ENCODE measurements at places on chromosomes 6 and 20.

GRCh38 chr20:39968495-39968894 lies 720.5 kb downstream of the MAFB start:
- DNase-seq: no peak

DNA sequence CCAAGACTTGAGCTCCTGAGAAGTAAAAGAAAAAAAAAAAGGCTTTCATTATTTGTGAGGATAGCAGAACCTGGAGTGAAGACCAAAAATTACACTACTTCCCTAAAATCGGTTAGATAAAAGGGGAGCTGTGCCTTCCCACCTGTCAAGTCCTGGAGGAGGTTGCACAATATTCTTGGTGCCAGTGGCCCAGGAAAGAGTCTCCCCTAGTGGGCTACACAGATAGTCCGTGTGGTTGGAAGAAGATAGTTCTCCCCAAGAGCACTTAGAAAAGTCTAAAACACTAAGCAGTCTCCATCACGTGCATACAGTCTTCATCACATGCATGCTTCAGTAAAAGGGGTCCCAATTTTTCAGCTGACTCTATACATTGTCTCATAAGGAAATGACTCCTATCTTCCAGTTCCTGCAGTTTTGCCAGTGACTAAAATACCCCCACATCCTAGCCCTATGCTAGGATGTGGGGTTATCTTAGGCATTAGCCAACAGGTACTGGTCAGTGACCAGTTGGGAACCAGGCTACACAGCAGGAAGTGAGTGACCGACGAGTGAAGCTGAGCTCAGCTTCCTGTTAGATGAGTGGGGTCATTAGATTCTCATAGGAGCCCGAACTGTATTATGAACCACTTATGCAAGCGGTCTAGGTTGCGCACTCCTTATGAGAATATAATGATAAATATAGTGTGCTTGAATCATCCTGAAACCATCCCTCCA lies 199.5 kb upstream of the FAM83B start:
- no peak for DNase-seq

DNA sequence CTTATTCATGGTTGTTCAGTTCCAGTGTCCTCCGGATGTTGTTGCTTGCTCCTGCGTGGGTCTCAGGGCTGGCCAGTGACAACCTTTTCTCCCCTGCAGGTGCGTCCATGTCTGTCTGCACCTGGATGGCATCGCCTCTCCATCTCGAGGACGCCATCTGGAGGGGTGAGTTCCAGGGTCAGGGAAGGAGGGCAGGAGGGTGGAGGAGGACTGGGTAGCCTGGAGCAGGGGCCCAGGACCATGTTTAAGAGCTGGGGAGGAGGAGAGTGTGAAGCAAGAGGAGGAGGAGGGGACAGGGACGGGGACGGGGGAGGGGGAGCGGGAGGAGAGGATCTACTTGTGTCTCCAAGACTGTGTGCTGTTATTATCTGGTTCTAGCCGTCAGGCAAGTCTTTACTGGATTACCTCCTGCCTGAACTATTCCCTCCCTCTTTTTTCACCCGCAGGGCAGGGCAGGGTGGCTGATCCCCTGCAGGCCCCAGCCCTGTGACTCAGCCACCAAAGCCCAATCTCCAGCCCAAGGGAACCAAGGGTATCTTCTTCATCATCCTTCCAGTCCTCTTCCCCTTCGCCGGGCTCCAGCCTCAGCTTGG lies 32.2 kb upstream of the TULP1 start:
- no peak for DNase-seq

DNA sequence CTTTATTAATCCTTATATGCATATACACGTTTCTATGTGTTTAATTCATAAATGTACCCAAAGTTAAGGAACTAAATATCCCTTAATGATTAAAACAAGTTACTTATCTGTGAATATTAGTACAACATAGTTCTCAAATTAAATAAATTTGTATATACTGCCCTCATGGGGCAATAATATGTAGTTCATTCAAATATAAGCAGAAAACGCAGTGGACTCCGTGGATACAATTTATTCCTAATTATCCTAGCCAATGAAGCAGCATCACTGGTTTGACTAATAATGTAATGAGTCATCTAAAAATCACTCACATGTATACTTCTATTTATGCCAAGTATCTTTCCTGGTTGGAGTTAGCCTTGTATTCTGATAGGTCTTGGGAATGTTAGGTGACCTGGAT lies 111.6 kb downstream of the TBC1D32 start:
- DNase-seq: no peak

- DNase-seq: peak; percentile 22
These were observed 1.1 kb upstream of the AFDN start for GRCh38 chr6:167825332-167826229.

DNA sequence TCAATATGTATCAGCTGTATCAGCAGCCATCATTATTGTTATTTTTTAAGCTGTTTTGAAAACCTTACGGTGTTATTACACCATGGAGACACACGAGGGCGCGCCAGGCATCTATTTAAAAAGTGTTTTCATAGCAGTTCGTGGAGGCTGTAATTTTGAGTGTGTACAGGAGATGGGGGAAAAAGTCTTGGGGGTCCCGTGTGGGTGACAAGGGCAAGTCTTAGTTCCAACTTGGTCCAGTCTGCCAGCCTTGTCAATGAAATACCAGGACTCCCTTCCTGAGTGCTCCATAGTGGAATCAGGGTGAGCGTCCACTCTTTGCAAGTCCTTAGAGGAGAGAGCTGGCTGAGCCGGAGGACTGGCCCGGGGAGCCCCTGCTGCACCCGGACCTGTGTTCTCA lies 43.3 kb downstream of the SLC2A10 start:
- peak; percentile 41 for DNase-seq

DNA sequence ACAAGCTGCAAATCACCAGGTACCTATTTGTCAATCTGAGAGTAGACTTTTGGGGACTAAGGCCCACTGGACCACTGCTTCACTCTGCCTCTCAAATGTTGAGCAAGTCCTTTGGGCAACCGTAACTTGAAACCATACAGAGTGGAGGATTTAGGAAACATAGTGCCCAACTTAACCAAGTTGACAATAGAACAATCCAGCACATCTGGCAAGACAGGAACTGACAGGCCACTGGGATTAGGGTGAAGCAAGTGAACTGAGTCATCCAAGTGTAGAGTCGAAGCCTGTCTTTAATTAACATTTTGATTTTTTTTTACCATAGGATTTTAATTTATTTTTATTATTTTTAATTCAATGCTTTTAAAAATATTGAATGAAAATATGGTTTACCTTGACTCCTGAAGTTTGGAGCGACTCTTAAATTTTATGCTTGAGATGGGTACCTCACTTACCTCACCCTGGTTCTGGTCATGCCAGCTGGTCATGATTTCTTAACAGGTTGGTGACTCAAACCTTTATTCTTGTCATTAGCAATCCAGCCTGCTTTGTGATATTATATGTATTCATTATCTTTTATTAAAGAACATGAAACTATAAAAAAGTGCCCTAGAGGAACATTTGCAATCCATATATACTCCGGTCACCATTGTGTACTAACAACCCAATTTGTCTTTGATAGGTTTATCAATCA lies 312.1 kb upstream of the DEFB112 start:
- DNase-seq: no peak

- DNase-seq: no peak
These were observed 129.3 kb downstream of the CD83 start for GRCh38 chr6:14246876-14247275.

DNA sequence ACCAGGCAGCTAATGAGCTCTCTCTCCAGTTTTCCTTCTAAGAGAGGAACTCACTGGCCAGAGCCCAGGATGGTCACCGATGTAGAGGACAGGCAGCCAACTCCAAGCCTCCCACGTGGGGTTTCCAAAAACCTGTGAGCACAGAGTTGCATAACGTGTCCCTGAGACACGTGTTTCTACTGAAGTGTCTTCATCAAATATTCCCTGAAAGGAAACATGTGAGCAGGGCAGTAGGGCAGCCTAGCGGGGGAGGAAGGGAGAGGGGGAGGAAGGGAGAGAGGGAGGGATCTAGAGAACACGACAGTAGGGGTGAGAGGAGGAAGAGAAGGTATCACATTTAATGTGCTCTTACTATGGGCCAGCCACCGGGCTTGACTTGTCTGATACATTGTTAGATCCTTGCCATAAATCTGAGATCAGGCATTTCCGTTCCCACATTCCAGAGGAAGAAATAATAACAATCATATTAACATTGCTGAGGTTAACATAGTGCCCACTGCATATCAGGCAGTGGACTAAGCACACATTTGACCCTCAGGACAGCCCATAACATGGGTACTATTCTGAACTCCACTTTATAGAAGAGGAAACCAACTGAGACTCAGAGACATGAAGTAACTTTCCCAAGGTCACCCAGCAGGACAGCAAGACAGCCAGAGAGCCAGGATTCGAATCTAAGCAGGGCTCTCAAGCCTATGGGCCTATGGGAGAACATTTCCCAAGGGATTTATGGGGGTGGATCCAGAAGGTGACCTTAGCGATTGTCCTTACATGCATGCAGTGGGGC lies 4.5 kb upstream of the SYS1 start:
- no peak for DNase-seq

- DNase-seq: no peak
These were observed 157.8 kb downstream of the SYCP2 start for GRCh38 chr20:59775687-59776055.

- DNase-seq: no peak
These were observed 140.9 kb downstream of the THBS2 start for GRCh38 chr6:169112483-169113320.

- peak; percentile 9 for DNase-seq
These were observed 80.3 kb upstream of the HTR1E start for GRCh38 chr6:86856937-86857563.

DNA sequence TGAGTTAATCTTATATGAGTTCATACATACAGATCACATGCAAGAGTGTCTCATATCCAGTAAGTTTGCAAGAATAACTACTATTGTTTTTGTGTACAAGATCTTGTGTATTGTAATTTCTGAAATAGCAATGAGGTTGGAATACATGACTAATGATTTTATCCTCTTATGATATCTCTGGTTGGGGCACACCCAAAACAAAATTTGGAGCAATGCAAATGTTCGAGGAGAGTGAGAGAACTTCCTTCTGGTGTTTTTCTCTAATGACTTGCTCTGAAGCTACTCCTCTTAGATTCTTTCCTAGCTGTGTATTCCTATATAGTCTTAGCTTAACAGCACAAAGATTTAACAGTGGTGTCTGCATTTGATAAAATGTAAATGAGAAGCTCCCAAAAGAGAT lies 252.5 kb downstream of the LAMA2 start:
- DNase-seq: no peak

DNA sequence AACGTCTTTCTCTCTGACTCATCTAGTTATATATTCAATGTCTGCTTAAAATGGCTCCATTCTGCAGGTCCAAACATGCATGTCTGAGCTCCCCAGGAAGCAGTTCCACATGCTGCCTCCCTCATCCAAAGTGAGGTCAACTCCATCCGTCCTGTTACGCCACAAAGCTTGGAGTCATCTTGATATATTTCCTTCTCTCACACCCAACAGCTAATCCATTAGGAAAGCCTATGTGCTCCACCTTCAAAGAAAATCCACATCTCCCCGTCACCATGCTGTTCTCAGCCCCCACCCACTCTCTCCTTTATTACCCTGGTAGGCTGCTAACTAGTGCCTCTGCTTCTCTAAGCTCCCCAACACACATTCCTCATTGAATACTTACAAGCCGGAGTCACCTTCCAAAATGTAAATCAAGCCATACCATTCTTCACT lies 130.2 kb upstream of the SYNDIG1 start:
- DNase-seq: no peak

DNA sequence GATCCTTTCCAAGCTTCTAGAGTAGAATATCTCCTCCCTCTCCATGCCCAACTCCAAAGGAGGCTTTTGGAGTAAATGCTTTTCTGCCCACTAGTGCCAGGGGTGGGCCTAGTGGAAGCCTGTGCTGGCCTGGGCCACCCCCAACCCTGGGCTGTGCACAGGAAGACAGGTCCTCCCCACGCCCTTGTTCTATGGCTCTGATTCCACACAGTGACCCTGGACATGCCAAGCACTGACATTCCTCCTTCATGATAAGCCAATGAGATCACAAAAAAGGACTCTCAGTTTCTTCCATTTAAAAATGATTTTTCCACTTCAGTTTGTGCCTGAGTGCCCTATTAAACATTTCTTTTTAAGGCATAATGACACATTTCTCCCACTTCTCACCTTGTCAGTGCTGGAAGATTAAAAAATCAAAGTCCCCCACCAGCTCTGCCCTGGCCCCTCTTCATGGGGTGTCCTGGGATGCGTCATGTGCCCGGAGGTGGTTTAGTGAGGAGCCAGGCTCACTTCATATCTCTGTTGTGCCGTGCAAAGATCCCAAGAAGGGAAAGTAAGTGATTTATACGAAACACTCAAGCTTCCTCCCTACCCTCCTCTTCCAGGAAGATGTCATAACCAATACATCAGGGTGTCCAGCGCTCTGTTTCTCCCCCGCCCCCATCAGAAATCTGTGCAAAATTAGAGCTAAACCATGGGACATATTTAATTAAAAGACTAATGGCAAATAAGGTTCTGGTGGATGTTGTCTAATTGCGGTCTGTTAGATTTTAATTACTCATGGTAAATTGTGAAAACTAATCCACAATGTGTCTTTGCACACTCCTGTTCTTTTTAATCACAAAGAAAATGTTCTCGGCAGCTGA lies 255.0 kb downstream of the NRN1 start:
- no peak for DNase-seq

- DNase-seq: no peak
These were observed 7.8 kb upstream of the C6orf132 start for GRCh38 chr6:42150254-42150653.

- no peak for DNase-seq
These were observed 235.2 kb upstream of the ASCC3 start for GRCh38 chr6:101116337-101116736.

DNA sequence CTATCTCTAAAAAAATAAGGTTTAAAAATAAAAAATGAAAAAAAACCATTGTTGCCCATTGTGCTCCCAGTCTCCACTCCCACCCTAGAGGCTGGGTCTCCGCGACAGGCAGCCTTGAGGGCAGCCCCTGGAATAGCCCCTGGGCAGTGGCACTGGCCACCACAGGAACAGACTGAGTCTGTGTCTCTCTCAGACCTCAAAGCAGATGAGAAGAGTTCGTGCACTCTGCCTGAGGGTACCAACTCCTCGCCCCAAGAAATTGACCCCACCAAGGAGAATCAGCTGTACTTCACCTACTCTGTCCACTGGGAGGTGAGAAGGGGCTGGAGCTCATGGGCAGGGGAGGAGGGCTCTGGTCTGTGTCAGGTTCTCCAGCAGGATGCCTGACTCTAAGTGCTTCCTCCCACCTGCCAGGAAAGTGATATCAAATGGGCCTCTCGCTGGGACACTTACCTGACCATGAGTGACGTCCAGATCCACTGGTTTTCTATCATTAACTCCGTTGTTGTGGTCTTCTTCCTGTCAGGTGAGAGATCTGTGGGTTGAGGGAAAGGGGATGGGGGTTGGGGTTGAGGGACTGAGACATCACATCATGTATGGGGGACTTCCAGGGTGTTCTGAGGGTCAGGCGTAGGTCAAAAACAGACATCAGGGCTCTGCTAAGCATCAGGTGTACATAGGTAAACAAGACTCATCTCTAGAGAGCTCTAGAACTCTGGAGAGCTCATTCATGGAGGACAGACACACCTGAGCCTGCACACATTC lies 35.6 kb downstream of the TM9SF4 start:
- DNase-seq: no peak

- peak; percentile 35 for DNase-seq
These were observed 134.9 kb downstream of the KLHL32 start for GRCh38 chr6:97059473-97059872.

GRCh38 chr6:37724530-37725220 lies 27.0 kb upstream of the MDGA1 start:
- DNase-seq: no peak

Data from CD4-positive, alpha-beta T cell treated with Interleukin-15 for 4 hours (primary cell).